Stimulated activated CD8-positive, alpha-beta memory T cell treated with anti-CD3 and anti-CD28 coated beads, Interleukin-4, amount 100 ng/mL, for 24 hours (primary cell): ENCODE measurements at places on chromosomes 16 and 17.

- no peak for DNase-seq
Measured at GRCh38 chr16:22216191-22216831, 10.2 kb downstream of the EEF2K start.

DNA sequence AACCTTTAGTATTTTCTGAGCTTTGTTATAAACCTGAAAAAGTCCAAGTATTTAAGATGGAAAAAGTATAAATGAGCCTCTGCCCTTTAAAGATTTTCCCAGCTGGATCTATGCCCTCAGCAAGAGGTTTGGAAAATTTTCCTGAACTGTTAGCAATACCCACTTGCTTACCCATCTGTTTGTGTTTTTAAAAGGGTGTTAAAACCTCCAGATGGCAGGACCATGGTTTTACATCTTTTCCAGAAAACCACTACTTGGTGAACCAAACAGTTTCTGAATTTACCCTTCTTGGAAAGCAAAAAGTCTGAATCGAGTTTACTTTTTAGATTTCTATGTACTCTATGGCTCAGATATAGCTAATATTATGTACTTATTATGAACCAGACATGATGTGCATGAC lies 719 bp downstream of the PMFBP1 start:
- no peak for DNase-seq

- no peak for DNase-seq
Measured at GRCh38 chr17:79152636-79153035, 78.0 kb downstream of the ENGASE start.

- DNase-seq, result no peak
Measured at GRCh38 chr17:20966870-20967269, 75.9 kb downstream of the USP22 start.

GRCh38 chr16:56315955-56316354 lies 109.4 kb downstream of the AMFR start:
- no peak for DNase-seq

DNA sequence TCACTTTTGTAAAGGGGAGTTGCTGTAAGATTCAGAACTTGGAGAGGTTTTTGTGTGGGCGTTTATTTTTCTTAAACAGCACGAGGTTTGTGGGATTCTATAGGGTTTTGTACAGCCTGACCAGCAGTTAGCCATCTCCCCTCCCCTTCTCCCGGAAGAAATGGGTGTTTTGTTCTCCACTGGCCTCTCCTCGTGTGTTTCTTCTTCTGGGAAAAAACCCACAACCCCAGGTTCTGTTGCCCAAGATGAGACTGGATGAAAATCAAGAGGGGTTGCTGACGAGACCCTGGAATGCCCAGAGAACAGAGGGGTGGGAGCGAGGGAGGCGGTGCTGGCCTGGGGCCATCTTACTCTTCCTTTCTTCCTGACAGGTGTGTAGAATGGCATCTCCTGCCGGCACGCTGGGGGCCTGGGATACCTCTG lies 186.1 kb downstream of the MSI2 start:
- no peak for DNase-seq

DNA sequence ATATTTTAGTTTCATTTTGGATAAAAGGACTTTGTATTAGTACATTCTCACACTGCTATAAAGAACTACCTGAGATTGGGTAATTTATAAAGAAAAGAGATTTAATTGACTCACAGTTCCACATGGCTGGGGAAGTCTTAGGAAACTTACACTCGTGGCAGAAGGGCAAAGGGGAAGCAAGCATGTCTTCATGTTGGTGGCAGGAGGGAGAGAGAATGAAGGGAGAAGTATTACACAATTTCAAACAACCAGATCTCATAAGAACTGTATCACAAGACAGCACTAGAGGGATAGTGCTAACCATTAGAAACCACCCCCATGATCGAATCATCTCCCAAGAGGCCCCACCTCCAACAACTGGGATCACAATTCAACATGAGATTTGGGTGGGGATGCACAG lies 142.9 kb downstream of the USP31 start:
- no peak for DNase-seq

- DNase-seq, result no peak
Measured at GRCh38 chr16:69443927-69444631, 19.7 kb downstream of the CYB5B start.

- DNase-seq, result no peak
Measured at GRCh38 chr16:24281466-24281865, 25.3 kb downstream of the CACNG3 start.

- DNase-seq, result no peak
Measured at GRCh38 chr17:47800686-47801085, 20.9 kb downstream of the OSBPL7 start.

DNA sequence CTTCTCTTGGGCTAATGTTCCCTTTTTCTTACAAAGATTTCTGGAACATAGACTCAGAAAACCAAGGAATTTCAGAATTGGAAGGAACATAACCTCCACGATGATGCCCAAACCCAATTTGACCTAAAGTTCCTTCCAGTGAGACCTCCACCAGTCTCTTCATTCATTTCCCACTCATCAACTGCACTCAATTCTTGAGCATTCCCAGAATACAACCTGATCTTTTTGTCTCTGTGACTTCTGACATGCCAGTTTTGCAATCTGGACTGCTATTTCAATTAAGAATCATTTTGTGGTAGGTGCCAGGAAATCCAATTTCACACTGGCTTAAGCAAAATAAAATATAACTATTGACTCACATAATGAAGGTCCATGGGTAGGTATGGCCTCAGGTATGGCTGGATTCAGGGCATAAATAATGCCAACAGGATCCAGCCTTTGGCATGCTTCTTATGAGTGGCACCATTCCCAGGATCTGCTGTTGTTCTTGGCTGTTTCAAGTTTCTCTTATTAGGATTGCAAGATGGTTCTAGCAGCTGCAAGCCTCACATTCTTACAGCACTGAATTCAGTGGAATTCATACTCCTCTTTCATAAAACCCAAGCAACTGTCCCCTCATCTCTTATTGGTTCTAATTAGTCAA lies 184.3 kb downstream of the HS3ST4 start:
- no peak for DNase-seq

DNA sequence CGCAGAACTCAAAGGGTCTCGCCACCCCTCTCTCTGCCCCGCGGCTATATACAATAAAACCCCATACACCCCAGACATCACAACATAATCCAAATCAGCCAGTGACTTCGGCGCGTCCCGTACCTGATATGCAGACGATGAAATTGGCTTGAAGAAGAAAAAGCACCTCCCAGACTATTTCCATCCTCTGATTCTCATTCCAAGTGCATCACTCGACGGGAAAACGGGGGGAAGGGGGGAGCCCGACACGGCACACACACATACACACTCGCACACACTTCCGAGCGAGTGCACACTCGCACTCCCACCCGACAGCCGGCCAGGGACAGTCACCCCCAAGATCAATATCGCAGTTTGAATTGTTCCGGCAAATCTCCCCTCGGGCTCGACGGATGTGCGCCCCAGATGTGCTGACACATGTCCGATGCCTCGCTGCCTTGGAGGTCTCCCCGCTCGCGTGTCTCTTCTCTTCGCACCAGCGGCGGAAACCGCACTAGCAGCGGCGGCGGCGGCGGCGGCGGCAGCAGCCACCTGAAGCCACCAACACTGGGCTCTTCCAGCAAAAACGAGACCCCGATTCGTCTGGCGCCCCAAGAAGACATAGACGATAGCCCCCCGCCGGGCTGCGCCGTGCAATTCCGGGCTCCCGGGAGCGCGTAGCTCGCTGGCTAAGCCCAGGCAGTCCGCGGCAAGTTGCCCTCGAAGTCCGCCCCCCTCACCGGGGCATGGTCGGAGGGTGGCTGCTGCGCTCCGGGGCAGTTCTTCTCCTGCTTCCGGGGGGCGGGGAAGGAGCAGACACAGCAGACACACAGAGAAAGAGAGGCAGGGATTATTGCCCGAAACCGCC lies 688 bp downstream of the CA10 start:
- DNase-seq, result no peak

GRCh38 chr17:71467719-71468118 lies 653.1 kb upstream of the SOX9 start:
- no peak for DNase-seq

DNA sequence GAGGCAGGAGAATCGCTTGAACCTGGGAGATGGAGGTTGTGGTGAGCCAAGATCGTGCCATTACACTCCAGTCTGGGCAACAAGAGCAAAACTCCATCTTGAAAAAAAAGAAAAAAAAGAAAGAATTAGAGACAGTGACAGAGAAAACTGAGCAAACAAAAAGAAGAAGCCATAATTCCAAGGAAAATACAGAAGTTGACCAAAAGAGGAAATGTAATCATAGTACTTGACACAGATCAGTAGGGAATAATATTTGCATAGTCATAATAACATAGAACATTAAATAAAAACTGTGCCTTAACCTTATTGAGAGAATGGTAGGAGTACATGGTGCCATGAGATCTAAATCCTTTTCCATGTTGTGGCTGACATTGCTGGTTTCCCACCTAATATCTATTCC lies 14.7 kb upstream of the USP31 start:
- DNase-seq, result no peak

DNA sequence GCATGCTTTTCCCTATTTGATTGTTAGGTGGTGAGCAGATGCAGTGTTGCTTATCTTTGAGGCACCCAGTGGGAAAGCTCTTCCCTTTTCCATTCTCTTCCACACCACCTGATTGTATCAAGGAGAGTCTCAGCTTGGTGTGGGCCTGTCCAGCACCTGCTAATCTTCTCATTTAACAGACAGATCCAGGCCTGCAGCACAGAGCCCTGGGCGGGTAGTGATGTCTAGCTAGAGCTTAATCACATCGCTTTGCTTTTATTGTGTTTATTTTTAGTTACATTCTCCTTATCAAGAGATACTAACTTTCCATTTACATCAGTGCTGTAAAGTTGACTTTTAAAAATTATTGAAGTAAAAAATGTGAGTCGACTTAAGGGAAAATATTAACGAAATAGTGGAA lies 24.2 kb downstream of the FOXL1 start:
- DNase-seq, result no peak

DNA sequence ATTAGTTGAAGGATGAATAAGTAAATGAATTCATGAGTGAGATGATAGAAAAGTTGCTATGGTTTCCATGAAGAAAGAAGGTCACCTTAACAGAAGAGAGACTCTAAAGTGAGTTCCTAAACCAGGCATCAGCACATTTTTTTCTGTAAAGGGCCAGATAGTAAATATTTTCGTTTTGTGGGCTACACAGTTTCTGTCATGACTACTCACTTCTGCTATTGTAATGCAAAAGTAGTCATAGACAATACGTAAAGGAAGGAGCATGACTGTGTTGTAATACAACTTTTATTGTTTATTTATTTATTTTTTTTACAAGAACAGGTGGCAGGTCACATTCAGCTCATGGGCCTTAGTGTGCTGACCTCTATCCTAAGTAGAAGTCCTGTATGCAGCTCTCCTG lies 426.1 kb upstream of the DYNLRB2 start:
- DNase-seq, result no peak

DNA sequence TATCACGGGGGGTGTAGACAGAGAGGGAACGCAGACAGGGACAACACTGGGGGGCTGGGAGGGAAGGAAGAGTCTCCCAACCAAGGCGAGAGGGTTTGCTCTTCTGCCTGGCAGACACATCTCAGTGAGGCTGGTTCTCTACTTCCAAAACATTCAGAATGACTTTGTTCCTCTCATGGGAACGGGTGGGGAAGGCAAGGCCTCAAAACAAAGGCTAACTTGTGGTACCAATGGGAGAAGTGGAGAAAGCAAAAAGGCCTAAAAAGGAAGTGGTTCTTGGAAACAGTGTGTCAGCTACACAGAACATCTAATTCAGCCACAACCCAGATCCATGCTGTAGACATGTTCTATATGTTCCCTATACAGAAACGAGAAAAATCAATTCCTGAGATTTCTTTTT lies 7.5 kb downstream of the FLOT2 start:
- DNase-seq, result no peak

DNA sequence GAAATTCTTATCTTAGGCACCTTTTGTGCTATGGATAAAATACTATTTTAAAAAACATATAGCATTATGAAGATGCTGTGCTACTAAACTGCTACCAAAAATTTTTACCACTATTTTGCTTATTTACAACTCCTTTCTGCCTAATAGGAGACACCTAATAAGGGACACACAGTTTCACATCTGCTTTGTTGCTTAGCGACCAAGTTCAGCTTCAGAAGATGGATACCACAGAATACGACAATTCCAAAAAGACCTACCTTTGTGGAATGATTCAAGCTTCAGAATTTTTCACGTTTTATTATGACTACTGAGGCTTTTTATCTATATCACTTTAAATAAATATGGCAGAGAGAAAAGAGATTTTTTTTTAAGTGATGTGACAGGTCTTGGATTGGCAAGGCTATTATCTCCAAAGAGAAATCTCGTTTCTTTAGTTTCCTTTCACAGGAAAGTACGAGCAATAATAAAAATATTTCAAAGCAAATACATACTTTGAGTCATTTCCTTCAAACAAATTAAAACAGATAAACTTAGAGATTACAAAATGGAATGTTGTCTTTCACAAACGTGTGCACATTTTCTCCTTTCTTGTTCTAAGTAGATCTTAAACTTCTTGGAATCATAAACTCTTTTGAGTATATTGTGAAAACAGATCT lies 35.4 kb downstream of the SPAG9 start:
- DNase-seq, result no peak

- no peak for DNase-seq
Measured at GRCh38 chr17:4229627-4230541, 33.9 kb downstream of the ANKFY1 start.

DNA sequence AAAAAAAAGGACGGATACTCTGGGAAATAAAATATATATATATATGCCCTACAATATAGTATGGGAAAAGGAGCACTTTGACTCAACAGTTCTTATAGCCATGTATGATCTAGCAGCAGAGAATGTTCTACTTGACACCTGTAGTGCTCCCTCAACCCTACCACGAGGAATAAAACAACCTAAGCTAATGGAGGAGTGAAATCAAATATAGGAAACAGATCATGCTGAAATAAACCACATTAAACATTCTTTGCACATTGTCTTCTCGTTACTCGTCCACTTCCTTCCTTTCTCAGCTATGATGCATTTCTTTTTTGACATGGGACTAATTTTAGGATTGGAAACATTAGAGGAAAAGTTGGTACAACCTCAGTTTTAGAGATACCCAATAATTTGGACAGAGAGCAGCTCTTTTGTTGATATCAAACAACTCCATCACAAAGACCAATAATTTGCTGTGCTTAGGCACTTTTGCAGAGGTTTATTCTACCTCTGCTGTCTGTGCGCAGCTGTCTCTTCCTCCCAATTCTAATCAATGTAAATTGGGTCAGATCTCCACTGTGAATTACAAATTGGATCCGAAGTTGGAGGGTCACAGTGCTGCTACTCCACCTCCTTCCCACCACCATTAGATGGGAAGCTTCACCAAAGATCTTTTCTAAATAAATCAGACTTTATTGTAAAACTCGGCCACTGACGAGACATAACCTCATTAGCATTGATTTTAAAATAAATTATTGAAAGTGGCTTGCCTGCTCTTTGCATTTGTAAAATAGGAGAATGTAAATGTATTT lies 65.8 kb downstream of the SNX11 start:
- DNase-seq, result no peak

DNA sequence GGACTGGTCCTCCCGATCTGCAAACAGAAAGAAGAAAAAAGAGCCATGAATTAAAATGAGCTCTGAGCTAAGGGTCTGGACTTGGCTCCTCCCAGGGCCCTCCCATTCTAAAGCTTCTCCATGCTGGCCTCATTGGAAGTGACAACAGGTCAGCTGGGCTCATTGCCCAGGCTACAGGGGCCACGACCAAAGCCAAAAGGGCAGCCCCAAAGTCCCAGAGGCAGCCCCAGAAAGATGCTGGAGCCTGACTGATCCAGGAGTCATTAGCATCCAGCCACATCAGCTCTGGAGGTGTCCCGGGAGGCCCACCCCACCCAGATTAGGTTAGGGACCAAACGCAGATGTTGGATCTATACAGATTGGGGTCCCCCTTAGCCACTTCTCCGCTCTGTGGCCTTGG lies 58.2 kb downstream of the MYH11 start:
- no peak for DNase-seq

- DNase-seq, result no peak
Measured at GRCh38 chr16:48347980-48348379, 37.2 kb downstream of the SIAH1 start.
